Stimulated activated CD4-positive, alpha-beta T cell treated with anti-CD3 and anti-CD28 coated beads, Interleukin-1b, Interleukin-23, amount 100 ng/mL, for 1 hour (primary cell): ENCODE measurements at places on chromosomes 1 and 21.

GRCh38 chr1:115890580-115890979 lies 49.7 kb upstream of the NHLH2 start:
- DNase-seq, result no peak

GRCh38 chr1:29050166-29050565 lies 73.5 kb downstream of the TMEM200B start:
- DNase-seq, result no peak

DNA sequence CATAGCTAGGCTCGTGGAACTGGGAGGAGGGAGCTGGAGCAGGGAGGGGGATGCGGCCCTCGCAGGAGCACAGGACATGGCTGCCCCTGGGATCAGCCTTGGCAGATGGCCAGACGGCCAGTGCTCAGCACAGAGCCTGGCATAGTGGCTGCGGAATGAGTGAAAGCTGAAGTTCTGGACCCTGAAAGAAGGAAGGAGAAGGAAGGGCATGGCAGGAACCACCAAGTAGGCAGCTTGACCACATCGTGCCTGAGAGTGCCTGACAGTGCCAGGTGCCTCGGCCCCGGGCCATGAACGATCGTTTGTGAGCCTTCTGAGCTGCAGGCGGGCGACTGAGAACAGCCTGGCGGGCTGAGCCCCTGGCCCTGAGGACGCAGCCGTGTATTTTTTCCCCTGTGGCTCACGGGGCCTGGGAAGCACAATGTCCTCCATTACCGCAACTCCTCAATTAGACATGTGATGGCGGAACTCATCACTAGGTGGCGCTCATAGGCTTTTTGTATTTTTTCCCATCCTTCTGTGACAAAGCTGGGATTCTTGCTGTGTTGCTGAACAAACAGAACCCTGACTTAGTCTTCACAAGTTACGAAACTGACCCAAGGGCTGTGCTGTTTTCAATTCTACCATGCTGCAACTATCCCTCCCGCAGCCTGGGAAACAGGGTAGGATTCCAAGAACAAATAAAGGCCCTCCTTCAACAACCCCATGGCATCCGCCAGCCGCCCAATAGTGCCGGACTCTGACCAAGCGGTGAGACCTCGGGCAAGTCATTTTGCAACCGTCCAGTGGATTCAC lies 29.9 kb upstream of the TMEM61 start:
- peak; percentile 17 for DNase-seq

DNA sequence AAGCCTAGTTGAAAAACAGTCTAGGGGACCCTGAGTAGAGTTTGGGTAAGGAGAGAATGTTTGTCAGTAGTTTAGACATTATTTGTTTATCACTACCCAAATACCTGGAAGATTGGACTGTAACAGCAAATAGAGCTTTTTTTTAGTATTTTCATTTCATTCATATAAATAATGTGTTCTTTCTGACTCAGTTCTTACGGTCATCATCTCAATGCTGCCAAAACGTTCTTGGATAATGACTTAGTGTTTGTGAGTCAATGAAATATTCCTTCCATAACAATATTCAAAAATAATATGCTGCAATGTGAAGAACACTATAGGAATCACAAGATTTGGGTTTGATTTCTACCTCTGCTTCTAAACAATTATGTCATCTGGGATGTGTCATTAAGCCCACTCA lies 400.0 kb upstream of the PKN2 start:
- DNase-seq, result no peak

DNA sequence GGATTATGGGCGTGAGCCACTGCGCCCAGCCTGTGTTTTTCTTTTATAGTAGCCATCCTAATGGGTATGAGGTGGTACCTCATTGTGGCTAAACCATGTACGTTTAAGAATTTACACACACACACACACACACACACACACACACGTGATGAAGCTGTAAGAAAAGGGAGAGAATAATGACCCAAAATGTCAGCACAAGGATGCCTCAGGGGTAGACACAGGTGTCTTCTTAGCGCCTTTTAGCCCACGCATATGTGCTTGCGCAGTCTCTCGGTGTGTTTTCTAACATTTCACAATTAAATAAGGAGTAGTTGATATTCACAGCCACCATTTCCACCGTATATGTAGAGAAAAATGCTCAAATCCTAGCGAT lies 782 bp upstream of the PFKL start:
- no peak for DNase-seq

GRCh38 chr1:236395230-236395946 lies 1.3 kb downstream of the EDARADD start:
- no peak for DNase-seq

- no peak for DNase-seq
Measured at GRCh38 chr1:85283475-85284199, 7.2 kb upstream of the BCL10 start.

GRCh38 chr1:204383163-204383904 lies 23.6 kb upstream of the PLEKHA6 start:
- no peak for DNase-seq

- no peak for DNase-seq
Measured at GRCh38 chr1:189158155-189158554, 1319.5 kb downstream of the BRINP3 start.

DNA sequence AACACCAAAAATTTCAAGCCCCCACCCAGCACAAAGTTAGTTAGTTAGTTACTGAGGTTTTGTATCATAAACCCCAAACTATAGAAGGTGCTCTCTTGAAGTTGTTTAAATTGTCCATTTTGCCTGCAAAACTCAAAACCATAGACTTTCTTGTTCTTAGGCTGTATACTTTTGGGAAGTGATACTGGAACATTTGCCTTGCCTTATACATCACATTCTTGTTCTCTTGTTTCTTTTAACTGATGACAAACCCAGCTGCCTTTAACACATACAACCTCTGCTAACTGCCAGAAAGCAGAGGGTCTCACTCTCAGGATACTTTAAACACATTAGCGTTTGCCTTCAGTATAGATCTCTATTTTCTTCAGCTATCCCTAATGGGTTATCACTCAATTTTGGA lies 570.5 kb downstream of the MRPL39 start:
- no peak for DNase-seq

DNA sequence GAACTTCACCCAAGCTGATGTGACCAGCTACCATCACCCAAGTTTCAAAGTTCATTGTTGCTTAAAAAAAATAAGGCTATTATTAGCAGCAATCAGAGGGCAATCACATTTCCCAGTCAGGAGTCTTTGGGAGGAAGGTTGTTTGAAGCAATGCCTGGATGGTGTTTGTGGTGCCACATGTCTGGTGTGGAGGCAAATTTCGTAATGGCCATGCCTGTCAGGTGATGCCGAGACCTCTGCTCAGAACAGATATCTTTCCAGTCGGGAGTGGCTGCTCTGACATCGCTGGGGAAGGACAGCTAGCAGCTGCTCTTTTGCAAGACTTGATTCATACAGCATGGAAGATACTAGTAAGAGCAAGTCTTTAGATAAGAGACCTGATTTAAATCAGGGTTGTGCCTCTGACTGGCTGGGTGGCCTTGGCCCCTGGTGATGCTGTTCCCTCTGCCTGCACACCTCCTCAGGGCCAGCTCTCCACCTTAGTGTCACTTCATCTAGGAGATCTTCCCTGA lies 187.8 kb upstream of the JUN start:
- no peak for DNase-seq
